Metanephros (tissue), 2 donors: ENCODE measurements at places on chromosomes 5 and 9. TPM values are rescaled to one million over a fixed set of nuclear protein-coding genes. Genes with fewer than 3 reads are reported as not detected.

DBH gene
- 1.1 TPM for total RNA-seq

FAM163B gene
- 2.7 TPM for total RNA-seq

SLC25A2 gene
- total RNA-seq: 0.35 TPM

STKLD1 gene
- 2.0 TPM for total RNA-seq

MEIKIN gene
- not detected for total RNA-seq

NAIP gene
- total RNA-seq: 28.1 TPM
